ENCODE measurements at places on chromosomes 3 and 15.

DNA sequence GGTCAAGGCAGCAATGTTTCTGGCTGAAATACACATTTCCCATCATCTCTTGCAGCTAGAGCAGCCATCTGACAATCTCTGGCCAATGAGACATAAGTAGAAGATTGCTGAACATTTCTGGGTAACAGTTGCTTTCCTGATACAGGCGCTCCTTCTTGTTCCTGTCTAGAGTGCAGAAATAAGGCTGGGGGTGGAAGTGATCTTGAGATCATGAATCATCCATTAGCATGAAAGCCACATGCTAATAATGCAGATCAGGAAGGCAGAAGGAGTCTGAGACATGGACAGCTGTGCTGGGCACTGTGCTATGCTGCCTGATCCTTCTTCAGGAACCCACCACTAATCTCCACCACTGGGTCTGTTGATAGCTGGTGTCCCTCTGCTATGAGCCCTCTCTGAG is 14.8 kb upstream of the TMEM108 start:
- DNase-seq, result no peak

DNA sequence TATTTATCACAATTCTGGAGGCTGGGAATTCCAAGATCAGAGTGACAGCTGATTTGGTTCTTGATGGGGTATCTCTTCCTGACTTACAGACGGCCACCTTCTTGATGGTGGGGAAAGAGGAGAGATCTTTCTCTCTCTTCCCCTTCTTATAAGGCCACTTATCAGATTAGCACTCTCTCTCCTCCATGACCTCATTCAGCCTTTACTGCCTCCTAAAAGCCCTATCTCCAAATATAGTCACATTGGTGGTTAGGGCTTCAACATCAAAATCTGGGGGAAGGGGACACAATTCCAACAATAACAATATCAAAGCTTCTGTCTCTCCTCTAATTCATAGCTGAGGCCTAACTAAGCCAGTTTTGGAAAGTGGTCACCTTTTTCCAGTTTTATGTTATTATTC is 91.7 kb upstream of the MBNL1 start:
- no peak for DNase-seq

DNA sequence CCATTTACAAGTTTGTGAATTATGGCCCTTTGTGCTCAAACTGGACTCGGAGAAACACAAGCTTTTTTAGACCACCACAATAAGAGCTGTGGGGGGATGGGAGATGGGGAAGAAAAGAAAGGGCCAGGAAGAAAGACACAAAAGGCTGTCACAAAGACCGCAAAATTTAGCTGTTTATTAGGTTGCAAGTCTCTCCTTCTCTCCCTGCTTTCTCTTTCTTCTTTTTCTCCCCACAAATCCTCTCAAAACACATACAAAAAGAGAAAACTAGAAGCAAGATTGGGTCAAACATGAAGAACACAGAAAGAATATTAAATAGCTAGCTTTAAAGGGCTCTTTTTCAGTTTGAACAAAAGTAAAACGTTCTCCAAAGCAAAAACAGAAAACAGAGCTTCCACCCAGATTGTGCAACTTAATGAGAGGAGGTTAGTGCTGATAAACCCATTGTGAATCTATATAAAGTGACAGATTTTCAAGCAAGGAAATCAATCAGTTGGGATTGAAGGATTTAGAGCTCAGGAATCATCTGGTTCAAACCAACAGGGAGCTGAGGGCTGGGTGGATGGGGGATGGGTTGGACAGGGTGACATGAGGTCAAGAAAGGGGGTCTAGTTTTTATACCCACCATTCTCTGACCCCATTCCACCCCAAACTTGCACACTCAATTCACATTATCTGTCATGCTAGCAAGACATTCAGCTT is 87.3 kb downstream of the DHX30 start:
- no peak for DNase-seq

GRCh38 chr3:38396861-38397260 is 50.3 kb downstream of the XYLB start:
- no peak for DNase-seq

GRCh38 chr15:87939848-87940457 is 316.6 kb downstream of the NTRK3 start:
- no peak for DNase-seq

DNA sequence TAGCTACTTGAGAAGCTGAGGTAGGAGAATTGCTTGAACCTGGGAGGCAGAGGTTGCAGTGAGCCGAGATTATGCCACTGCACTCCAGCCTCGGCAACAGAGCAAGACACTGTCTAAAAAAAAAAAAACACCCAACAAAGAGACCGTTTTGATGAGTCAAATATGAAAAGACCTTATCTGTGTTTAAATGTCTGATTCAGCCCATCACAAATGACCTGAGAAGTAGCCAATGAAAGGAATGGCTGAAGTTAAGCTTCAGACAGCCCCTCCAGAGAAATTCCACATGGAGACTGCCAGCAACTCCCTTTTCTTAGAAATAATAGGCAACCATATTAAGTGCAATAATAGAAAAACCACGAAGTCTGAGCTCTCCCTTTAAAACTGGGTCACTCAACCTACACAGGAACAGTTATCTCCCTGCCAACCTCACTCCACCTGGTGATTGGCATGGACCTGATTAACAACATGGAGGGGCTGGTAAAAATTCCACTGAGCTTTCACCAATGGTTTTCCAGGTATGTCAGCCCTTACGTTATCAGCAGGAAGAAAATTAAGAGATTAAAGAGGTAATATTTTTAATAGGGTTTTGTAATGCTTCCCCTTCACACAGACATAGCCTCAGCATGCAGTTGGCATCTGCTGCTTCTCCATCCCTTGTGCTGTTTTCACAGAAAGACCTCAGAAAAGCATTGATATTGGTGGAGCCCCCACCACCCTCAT is 238.1 kb upstream of the STT3B start:
- no peak for DNase-seq

DNA sequence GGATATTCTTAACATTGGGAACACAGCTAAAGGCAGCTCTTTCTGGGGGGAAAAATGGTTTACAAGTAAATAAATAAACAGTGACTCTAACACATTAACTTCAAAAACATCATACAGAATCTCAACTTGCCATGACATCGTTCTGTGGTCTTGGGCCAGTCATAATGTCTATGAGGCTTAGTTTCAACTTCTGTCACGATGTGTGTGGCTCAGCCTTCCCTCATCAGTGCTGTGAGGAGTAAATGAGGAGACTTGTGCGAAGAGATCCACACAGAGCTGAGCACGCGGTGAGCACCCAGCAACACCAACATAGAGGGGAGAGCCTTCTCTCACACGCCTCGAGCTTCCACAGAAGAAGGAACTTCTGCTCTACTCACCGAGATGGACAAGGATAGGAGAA is 49.0 kb downstream of the DZIP1L start:
- no peak for DNase-seq

GRCh38 chr3:99023590-99024192 is 122.2 kb upstream of the DCBLD2 start:
- DNase-seq, result peak; percentile 6

DNA sequence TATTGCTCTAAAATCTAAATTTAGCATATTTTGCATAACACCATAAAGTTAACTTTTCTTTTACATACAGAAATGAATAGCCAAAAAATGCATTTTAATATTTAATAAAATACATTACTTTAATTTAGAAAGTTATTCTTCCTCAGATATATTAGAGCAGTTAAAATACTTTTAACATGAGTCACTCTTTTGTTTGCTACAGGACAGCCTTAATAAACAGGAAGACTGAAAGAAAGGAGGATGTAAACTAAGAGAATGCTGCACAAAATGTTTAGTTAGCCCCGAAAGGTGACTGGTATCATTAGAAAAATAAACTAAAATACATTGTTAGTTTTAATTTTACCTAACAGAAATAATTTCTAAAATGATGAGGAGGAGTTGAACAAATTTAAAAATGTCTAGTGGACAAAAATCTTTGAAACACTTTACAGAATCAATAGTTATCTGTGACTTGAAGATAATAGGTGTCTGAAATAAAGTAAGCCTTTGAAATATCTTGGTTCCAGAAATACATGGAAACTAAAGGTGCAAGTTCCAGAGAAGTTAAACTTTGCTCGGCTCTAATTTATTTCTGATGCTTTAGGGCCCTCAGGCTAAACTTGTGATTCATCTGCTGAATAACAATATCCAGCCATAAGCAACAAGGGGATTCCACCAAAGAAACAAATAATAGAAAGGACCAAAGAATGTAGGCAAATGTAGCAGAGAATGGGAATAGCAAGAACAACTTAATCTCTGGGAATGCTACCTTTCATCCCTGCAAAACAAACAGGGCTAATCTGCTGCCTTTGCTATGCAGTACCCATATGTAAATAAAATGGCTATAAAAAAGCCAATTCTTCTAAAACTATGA is 138.3 kb upstream of the UBP1 start:
- no peak for DNase-seq

DNA sequence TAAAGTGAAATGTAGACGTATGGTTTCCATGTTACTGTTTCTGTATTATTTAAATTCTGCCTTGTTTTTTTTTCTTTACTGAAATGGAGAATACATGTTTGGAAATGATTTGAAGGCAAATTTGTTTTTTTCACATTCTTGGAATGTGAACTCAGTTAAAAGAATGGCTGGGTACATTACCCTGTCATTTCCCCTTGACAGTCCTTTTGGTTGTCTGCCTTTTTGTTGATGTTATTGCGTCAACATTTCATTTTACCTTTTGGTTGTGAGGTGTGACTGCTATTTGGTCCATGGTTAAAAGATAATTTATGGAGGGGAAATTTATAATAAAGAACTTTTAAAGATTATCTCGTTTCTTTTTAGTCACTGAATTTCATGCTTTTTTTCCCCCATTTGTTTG is 3.2 kb upstream of the GPR171 start:
- no peak for DNase-seq

- DNase-seq, result no peak
These were observed 23.0 kb downstream of the PAQR9 start for GRCh38 chr3:142940472-142940871.

GRCh38 chr3:41411065-41411464 is 211.8 kb downstream of the CTNNB1 start:
- no peak for DNase-seq

DNA sequence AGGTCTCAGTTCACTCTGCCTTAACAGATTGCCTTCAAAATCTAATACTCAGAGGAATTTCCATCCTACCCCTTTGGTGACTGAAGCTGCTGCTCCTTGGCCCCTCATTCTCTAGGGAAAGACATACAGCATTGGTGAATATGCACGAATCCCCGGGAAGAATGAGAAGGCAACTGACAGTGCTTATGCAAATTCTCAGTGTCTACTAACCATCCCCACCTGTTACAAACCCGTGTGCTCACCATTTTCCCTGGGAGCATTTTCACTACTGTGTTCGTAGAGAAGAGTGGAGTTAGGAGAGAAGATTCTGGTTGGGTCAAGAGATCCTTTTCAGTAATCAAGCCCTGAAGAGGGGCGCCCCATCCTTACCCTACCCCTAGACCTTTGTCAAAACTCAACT is 37.7 kb downstream of the SYNM start:
- DNase-seq, result no peak

DNA sequence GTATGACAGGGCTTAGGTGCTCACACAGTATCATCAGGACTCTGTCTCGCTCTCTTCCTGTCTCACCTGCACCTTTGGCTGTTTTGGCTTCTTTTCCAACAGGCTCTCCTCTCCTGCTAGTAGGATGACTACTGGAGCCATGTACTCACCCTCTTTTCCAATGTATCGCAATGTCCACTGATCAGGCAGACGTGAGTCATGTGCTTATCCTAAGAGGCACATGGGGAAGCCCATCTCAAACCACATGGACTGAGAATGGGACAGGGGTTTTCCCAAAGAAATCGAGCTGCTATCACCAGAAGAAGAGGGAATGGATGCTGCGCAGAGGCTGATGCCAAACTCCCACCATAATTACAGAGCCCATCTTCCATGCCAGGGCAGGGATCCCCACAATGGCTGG is 180.6 kb downstream of the IL5RA start:
- no peak for DNase-seq

DNA sequence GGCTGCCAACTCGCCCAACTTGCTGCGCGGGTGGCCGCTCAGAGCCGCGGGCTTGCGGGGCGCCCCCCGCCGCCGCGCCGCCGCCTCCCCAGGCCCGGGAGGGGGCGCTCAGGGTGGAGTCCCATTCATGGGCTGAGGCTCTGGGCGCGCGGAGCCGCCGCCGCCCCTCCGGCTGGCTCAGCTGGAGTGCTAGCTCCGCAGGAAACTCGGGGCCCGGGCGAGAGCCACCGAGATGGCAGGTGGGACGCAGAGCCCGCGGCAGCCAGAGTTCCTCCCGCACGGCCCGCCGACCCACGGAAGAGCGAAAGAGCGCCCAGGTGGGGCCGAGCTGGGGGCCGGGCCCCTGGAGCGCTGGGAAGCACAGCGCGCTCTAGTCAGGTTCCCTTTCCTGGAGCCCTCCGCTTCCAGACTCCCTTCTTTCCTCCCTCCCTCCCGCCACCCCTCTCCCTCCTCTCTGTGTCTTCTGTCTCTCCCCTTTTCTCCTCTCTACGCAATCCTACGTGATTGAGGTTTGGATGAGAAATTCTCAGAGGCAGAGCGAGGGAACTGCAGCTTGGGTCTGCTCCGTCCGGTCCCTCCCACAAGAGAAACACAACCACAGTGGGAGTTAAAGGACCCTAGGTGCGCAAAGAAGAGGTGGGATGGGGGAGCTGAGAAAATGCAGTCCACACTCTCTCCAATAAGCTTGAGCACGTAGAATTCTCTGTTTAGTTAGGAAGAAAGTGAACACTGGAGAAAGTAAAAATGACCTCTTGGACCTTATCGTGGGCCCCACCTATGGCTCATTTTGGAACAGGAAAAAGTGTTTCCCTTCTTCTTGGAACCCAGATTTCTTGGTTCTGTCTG is 317.3 kb downstream of the FGF12 start:
- DNase-seq, result no peak

GRCh38 chr3:40057077-40057476 is 247.7 kb downstream of the MYRIP start:
- no peak for DNase-seq

DNA sequence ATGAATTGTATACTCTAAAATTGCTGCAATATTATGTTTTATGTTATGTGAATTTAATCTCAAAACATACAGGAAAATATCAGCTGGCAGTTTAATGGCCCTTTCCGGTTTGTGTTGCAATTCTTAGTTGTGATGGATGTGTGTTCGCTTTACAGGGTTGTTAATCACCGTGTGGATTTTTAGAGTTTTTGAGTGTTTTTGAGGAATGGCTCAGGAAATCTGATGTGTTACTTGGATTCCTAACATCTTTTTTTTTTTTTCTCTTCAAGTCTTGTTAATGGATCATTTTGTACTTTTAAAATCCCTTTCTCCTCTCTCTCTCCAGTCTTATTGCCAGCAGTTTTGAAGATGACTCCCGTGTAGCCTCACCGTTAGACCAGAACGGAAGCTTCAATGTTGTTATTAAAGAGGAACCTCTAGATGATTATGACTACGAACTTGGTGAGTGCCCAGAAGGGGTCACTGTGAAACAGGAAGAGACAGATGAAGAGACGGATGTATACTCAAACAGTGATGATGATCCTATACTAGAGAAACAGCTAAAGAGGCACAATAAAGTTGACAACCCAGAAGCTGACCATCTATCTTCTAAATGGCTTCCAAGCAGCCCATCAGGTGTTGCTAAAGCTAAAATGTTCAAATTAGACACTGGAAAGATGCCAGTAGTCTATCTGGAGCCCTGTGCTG is 35.7 kb downstream of the MGA start:
- peak; percentile 52 for DNase-seq

Measured in hematopoietic multipotent progenitor cell treated with erythropoietin and hydrocortisone succinate and interleukin-3 and kit ligand, for 17 days (in vitro differentiated cells).